A549 treated with ZK216348 at 1 μM for 4 hours (cell line): ENCODE measurements at places on chromosomes 2 and 18. TPM values are rescaled to one million over a fixed set of nuclear protein-coding genes. Genes with fewer than 3 reads are reported as not detected.

The GBX2 gene
- total RNA-seq, result 1.5 to 3.1 TPM (median 2.9 TPM) in 5 replicates

The POTEC gene
- total RNA-seq, result not detected in 5 replicates

The LONRF2 gene
- total RNA-seq, result 2.0 to 3.7 TPM (median 3.0 TPM) in 5 replicates

The PDCD1 gene
- not detected in 5 replicates for total RNA-seq

The LDLRAD4 gene
- total RNA-seq, result 0.99 to 2.5 TPM (median 1.5 TPM) in 5 replicates

The GULP1 gene
- total RNA-seq, result 27.9 to 42.0 TPM (median 37.5 TPM) in 5 replicates

The IL1A gene
- 0.07 to 0.37 TPM (median 0.22 TPM) in 3 of 5 replicates, not detected in the others for total RNA-seq

The ACAA2 gene
- total RNA-seq, result 52.2 to 58.7 TPM (median 54.9 TPM) in 5 replicates

The GPR155 gene
- 0.09 to 1.1 TPM (median 0.39 TPM) in 5 replicates for total RNA-seq

The ARHGEF33 gene
- total RNA-seq, result 0.02 to 0.04 TPM in 2 of 5 replicates, not detected in the others

The GALNT13 gene
- total RNA-seq, result 7.2 to 15.2 TPM (median 10.7 TPM) in 5 replicates

The ORC2 gene
- total RNA-seq, result 12.7 to 16.7 TPM (median 14.0 TPM) in 5 replicates

The CXCR2 gene
- not detected in 5 replicates for total RNA-seq

The CAPN14 gene
- 0.06 to 0.07 TPM in 2 of 5 replicates, not detected in the others for total RNA-seq

The CLEC4F gene
- not detected in 5 replicates for total RNA-seq

The CD8A gene
- total RNA-seq, result 0.20 to 0.42 TPM (median 0.28 TPM) in 5 replicates

The OXER1 gene
- total RNA-seq, result not detected in 5 replicates
